ENCODE measurements at places on chromosomes 7 and 10.

- H3K4me1 ChIP-seq, result peaks cover 13% of the 10 kb centered on the region
- H3K27ac ChIP-seq, result no peak overlapping the region
- DNase-seq, result no peak
- H3K4me3 ChIP-seq, result no peak overlapping the region
Observed at GRCh38 chr10:21514129-21514817, 11.2 kb downstream of the SKIDA1 start.

DNA sequence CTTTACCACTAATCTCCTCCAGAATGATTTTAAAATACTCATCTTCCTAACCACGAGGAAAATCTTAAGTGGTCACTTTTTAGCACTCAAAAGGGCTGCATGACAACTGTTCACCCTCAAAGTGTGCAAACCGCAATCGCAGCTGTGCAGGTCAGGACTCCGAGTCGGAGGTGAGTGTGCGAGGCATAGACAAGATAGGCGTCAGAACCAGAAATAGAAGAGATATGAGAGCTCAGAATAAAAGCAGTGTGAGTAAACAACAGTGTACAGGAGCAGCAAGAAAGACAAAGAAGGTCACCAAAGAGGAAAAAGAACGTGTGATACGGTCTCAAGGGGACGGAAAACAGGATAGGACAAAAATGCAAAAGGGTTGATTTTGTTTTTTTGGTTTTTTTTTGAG lies 17.5 kb upstream of the ENO4 start:
- H3K27ac ChIP-seq, result no peak overlapping the region
- DNase-seq, result no peak
- H3K27me3 ChIP-seq, result no peaks in the 10 kb centered on the region
- H3K4me1 ChIP-seq, result no peaks in the 10 kb centered on the region
- H3K4me3 ChIP-seq, result no peak overlapping the region

DNA sequence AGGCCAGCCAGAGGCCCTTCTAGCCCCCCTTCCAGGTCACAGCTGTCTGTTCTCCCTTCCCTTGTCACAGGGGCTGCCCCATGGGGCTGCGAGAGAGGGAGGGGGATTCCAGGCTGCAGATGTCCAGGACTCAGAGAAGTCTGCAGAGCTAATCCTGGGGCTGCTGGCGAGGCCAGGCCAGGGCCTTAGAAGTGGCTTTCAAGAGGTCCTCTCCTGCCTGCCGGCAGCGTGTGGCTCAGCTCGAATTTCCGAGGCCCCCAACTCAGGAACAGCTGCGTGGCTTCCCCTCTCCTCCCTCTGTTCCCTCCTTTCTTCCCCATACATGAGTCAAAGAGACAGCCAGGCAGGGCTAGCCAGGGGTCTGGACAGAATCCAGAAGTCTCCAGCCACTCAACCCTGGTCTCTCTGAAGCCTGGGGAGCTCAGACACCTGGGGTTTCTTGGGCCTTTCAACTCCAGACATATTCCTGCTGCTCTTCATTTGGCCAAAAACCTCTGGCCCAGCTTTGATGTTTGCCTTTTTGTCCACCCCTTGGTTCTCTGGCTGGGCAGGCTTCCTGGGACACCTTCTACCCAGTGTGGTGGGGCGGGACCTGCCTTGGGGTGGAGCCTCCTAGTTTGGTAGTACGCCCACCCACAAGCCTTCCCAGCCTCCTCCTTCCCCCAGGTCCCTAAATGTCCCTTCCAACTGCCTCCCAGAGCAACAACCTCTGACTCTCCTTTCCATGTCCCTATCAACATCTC lies 21.8 kb upstream of the EIF5AL1 start:
- H3K36me3 ChIP-seq, result no peaks in the 10 kb centered on the region
- DNase-seq, result no peak
- peaks cover 5% of the 10 kb centered on the region for H3K27me3 ChIP-seq
- no peaks in the 10 kb centered on the region for H3K4me1 ChIP-seq
- H3K27ac ChIP-seq, result no peak overlapping the region
- no peak overlapping the region for H3K4me3 ChIP-seq

- DNase-seq, result no peak
- no peaks in the 10 kb centered on the region for H3K36me3 ChIP-seq
- no peaks in the 10 kb centered on the region for H3K27me3 ChIP-seq
Observed at GRCh38 chr10:112227331-112227987, 43.9 kb upstream of the GPAM start.

- no peaks in the 10 kb centered on the region for H3K27me3 ChIP-seq
- no peaks in the 10 kb centered on the region for H3K4me1 ChIP-seq
- DNase-seq, result no peak
- no peak overlapping the region for H3K4me3 ChIP-seq
- no peak overlapping the region for H3K27ac ChIP-seq
Observed at GRCh38 chr7:124751027-124751426, 14.6 kb downstream of the GPR37 start.

Data from T-cell (primary cell).